Astrocyte (in vitro differentiated cells and primary cell): ENCODE measurements at places on chromosomes 3 and 15.

GRCh38 chr15:97236140-97236539 lies 724.4 kb upstream of the ARRDC4 start:
- H3K4me1 ChIP-seq = no peaks in the 10 kb centered on the region
- no peak overlapping the region for H3K4me3 ChIP-seq
- no peaks in the 10 kb centered on the region for H3K36me3 ChIP-seq
- DNase-seq = no peak
- H3K27ac ChIP-seq = no peak overlapping the region

GRCh38 chr15:33678602-33679001 lies 289.7 kb upstream of the CHRM5 start:
- no peaks in the 10 kb centered on the region for H3K36me3 ChIP-seq
- H3K27ac ChIP-seq = no peak overlapping the region
- H3K27me3 ChIP-seq = peaks cover 22% of the 10 kb centered on the region
- no peak overlapping the region for H3K4me3 ChIP-seq

- peaks cover 2% of the 10 kb centered on the region for H3K4me1 ChIP-seq
- no peak for DNase-seq
- H3K27ac ChIP-seq = no peak overlapping the region
- no peaks in the 10 kb centered on the region for H3K36me3 ChIP-seq
- no peak overlapping the region for H3K4me3 ChIP-seq
These were observed 476.5 kb upstream of the WNT5A start for GRCh38 chr3:55963601-55964000.

DNA sequence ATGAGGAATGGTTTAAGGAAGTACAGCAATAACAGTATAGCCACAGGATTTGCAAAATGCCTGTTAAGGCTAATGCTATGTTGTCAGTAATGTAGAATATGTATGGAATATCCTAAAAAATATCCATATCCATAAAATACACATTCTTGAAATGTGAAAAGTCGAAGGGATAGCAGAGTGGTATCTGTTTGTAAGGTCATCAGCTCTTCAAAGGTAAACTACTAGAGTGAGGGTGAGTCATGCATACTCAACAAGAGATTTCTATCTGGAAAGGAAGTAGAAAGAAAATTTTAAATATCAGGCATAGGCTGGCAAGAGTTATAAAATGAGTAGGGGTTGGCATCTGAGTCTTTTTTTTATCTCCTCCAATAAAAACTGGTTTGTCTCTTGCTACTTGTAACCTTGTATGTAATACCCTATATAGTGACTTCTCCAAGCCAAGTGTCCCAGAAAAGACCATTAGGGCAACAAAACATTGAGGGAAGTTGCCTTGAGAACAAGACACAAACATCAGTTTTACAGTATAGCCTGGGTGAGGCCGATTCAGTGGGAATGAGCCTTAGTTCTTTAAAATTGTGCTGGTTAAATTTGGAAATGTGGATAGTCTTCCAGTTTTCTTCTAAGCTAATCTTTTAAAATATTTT lies 103.1 kb downstream of the SPATA16 start:
- H3K27me3 ChIP-seq = no peaks in the 10 kb centered on the region
- no peak overlapping the region for H3K4me3 ChIP-seq
- H3K27ac ChIP-seq = no peak overlapping the region
- DNase-seq = no peak
- H3K36me3 ChIP-seq = no peaks in the 10 kb centered on the region

GRCh38 chr3:154384479-154384878 lies 45.5 kb downstream of the GPR149 start:
- no peaks in the 10 kb centered on the region for H3K36me3 ChIP-seq
- no peaks in the 10 kb centered on the region for H3K4me1 ChIP-seq
- no peak overlapping the region for H3K27ac ChIP-seq
- no peaks in the 10 kb centered on the region for H3K27me3 ChIP-seq
- no peak for DNase-seq

DNA sequence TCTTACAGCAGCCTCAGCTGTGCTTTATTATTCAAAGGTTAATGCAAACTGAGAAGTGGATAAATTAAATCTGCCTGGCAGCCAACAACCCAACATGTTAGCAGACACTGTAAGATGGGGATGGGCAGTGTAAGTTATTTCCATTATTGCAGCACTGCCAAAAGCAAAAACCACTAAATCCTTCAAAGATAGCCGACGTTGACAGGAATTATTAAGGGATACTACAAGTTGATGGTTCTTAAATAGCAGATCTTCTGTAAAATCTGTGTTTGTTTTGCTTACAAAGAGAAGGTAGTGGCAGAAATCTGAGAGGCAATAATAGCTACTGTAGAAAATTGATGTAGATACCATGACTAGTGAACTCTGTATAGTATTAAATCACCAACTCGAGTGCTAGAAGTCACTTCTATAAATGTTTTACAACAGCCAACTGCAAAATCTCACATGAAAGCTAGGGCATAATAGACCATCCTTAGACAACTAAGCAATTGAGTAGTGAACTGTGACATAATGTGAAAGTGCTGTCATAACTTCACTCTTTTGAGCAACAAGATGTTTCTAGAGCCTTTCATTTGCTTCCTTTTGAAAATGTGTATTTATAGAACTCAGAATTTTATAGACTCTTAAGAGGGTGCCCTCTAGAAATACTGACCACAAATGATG lies 278.6 kb downstream of the UBE2E2 start:
- no peaks in the 10 kb centered on the region for H3K4me1 ChIP-seq
- H3K4me3 ChIP-seq = no peak overlapping the region
- H3K36me3 ChIP-seq = no peaks in the 10 kb centered on the region
- peak; percentile 58 for DNase-seq
- H3K27me3 ChIP-seq = no peaks in the 10 kb centered on the region

GRCh38 chr3:46655271-46655670 lies 38.2 kb downstream of the ALS2CL start:
- no peak overlapping the region for H3K4me3 ChIP-seq
- no peak overlapping the region for H3K27ac ChIP-seq
- H3K36me3 ChIP-seq = no peaks in the 10 kb centered on the region
- peaks cover 9% of the 10 kb centered on the region for H3K27me3 ChIP-seq
- DNase-seq = no peak
